ENCODE measurements at places on chromosomes 13 and 19.

GRCh38 chr19:50562996-50563395 lies 5.2 kb downstream of the LRRC4B start:
- no peak for DNase-seq

GRCh38 chr19:35787227-35787799 lies 11.9 kb downstream of the ARHGAP33 start:
- no peak for DNase-seq

DNA sequence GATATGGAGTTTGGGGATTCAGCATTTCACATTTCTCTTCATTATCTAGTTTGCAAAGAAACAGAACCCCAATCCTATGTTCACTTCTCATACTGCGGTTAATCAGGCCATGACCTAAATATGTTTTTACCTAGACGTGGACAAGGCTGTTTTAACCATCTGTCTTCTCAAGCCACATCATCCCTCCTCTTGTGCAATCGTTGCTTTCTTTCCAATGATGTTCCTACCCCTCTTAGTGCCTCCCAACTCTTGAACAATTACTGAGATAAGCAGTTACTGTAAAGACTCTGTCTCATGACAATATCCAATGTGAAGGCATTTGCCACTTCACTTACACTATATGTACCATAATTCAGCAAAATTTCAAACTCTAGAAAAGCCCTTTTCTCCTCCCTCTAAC lies 406.2 kb downstream of the LIG4 start:
- DNase-seq = no peak

DNA sequence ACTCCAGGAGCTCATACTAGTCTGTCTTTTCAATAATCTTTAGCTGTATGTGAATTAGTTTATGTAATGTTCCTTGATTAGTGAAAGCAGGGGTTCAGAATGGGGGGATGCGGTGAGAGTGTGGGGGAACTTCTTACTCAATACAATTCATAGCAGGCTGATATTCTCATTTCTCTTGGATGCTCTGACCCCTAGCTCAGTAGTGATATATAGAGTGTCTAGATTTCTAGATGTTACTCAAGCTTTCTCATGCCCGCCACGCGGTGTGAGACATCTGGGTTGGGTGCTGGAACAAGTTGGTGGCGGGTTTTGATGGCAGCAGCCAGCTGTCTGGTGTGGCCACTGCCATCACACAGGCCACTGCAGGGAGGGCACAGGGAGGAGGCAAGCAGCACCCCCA lies 39.3 kb upstream of the FLT1 start:
- DNase-seq = no peak

DNA sequence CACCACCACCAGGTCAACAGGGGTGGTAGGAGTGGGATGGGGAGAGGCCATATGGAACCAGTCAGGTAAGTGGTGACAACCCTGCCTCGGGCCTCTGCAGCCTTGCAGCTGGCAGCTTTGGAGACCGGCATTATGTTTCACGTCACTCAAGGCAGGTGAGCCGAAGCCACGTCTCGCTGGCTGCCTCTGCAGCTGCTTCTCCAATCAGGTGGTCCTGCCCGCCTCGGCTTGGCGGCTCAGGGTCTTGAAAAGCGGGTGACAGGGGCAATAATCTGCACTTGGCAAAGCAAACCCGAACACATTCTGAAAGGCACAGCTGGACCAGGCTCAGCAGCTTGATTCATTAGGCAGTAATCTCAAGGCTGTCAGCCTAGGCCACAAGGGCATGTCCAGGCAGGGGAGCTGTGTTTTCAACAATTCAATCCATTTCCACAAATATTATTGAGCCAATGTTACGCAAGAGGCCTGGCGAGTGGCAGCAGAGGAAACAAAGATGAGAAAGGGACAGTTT lies 77.4 kb upstream of the PCDH8 start:
- no peak for DNase-seq

- no peak for DNase-seq
Observed at GRCh38 chr19:49469828-49470614, 4.0 kb upstream of the FLT3LG start.

DNA sequence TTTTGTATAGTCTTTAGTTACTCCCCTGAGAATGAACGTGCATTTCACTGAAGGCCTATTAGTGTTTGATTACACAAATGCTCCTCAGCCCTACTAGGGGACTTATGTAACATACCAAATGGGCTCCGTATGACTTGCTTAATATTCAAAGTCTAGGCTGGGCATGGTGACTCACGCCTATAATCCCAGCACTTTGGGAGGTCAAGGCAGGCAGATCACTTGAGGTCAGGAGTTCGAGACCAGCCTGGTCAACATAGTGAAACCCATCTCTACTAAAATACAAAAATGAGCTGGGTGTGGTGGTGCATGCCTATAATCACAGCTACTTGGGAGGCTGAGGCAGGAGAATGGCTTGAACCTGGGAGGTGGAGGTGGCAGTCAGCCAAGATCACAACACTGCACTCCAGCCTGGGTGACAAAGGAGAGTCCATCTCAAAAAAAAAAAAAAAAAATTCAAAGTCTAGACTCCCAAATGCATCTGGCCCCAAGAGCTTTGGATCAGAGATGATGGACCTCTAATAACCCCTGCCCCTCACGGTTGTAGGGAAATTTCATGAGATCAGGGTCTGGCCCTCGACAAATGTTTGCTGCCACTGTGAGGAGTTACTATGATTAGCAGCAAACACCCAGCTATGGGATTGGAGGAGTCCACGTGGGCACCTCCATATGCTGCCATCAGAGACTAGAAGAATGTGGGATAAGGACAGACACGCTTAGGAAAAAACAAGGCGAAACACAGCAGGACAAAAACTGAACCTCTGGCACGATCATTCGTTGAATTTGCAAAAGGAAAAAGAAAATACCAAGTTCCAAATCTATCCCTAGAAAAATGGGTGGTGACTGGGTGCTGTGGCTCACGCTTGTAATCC lies 4.6 kb downstream of the FBXO17 start:
- DNase-seq = no peak
